Endothelial cell of umbilical vein (primary cell): ENCODE measurements at places on chromosomes 1 and 21.

- peak; percentile 74 for DNase-seq
These were observed 446.8 kb downstream of the PLPP3 start for GRCh38 chr1:56132520-56132919.

DNA sequence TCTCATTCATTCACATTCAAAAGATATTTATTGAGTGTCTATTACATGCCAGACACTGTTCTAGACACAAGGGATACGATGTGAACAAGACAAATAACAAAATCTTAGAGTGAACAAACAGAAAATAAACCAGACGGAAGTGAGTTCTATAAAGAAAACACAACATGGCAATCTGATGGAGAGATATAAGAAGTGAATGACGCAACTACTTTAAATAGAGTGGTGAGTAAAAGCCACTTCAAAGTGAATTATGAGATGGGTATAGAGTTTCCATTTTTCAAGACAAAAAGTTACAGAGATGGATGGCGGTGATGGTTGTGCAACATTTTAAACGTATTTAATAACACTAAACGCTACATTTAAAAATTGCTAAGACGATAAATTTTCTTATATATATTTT lies 75.4 kb downstream of the CEP170 start:
- DNase-seq, result peak; percentile 1

GRCh38 chr1:235375919-235376605 lies 8.8 kb downstream of the TBCE start:
- DNase-seq, result no peak

GRCh38 chr1:67674260-67675011 lies 10.6 kb upstream of the GADD45A start:
- DNase-seq, result peak; percentile 96

GRCh38 chr1:156001662-156002171 lies 19.0 kb downstream of the SSR2 start:
- no peak for DNase-seq

- DNase-seq, result no peak
These were observed 2.1 kb downstream of the RIPK4 start for GRCh38 chr21:41764558-41765419.

GRCh38 chr1:44775930-44776729 lies 790 bp downstream of the RPS8 start:
- peak; percentile 36 for DNase-seq

GRCh38 chr1:11772458-11772857 lies 10.5 kb downstream of the C1orf167 start:
- DNase-seq, result no peak

DNA sequence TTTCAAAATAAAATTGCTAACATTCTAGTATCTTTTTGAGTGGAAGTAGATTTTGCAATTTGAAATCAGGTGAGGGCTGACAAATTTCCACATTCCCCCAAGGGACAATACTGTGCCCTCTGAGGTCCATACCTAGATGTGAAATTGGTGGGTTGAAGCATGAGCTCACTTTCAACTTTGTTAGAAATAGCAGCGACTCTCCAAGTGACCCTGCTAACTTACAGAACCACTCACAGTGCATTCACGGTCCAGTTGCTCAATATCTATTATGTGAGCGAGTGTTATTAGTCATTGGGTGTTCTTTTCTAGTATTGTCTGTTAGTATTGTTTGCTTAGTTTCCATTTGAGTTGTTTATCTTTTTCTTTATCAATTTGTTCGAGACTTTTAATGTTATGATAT lies 53.6 kb upstream of the ASB17 start:
- DNase-seq, result no peak
